ENCODE measurements at places on chromosomes 6 and 20. TPM values are rescaled to one million over a fixed set of nuclear protein-coding genes. Genes with fewer than 3 reads are reported as not detected.

SLC17A3 gene
- not detected for total RNA-seq

TRIM31 gene
- total RNA-seq, result not detected

CLDN20 gene
- not detected for total RNA-seq

C20orf144 gene
- 0.26 TPM for total RNA-seq

ZSCAN31 gene
- 3.6 TPM for total RNA-seq

MLN gene
- total RNA-seq, result not detected

PRND gene
- total RNA-seq, result not detected

SASH1 gene
- total RNA-seq, result 29.7 TPM

IL17A gene
- total RNA-seq, result not detected

Measured in H9 (cell line).